ENCODE measurements at places on chromosomes 11 and 22.

DNA sequence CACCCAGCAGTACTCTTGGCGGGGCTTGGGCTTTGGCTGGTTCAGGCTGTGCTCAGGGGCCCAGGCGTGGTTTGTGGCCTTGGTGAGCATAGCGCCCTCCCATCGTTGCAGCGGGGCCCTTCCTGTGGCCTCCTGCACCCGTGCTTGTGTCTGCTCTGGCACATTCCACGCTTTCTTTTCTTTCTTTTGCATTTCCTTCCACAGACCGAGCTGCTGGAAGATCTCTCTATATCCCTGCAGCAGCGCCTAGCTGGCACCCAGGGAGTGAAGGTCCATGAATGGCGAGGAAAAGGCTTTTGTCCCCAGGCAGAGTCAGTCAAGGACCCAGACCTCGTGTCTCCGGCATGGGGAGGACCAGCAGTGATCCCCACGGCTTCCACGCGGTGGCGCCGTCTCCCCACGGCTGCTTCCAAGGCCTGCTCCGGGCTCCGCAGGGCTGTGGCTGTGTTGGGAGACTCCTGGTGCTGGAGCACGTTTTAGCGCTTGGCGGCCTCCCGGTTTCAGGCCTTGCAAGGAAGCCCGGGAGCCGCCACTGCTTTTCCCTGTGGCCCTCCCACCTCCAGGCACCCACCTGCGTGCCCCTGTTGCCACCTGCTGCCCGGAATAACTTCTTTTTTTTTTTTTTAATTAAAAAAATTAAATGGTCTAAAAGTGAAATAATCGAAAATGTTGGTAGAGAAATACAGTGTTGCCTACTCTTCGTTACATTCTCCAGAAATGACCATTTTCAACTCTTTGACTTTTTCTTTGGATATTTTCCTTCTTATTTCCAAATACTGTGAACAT, 28.5 kb downstream of the GLB1L2 start:
- peak; percentile 5 for DNase-seq

GRCh38 chr11:68390315-68390714, 70.2 kb upstream of the PPP6R3 start:
- no peak for DNase-seq

GRCh38 chr11:58254936-58255335, 13.1 kb downstream of the OR10W1 start:
- no peak for DNase-seq

GRCh38 chr11:86438685-86439084, 64.0 kb downstream of the CCDC81 start:
- no peak for DNase-seq

- peak; percentile 51 for DNase-seq
These were observed 7.3 kb downstream of the DNAL4 start for GRCh38 chr22:38786631-38787030.

GRCh38 chr11:132549001-132549400, 983.3 kb downstream of the OPCML start:
- no peak for DNase-seq

- DNase-seq, result no peak
These were observed 322.7 kb upstream of the PITPNB start for GRCh38 chr22:28241656-28242290.

DNA sequence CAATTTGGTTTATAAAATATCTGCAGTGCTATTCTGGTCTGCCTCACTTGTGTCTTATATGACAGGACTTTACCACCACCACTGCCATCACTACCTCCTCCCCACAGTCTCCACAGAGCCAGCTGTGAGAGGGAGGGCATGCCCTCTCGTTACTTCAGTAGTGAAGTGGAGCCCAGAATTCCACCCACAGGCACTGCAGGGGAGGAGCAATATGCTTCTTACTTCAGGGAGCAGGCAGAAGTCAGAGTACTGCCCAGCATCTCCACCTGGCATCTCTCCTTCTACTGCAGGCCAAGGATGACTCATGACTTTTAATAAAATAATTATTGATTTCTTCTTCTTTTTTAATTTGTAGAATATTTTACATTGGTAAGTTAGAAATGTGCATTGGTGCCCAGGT, 255.5 kb downstream of the DYNC2H1 start:
- DNase-seq, result no peak

DNA sequence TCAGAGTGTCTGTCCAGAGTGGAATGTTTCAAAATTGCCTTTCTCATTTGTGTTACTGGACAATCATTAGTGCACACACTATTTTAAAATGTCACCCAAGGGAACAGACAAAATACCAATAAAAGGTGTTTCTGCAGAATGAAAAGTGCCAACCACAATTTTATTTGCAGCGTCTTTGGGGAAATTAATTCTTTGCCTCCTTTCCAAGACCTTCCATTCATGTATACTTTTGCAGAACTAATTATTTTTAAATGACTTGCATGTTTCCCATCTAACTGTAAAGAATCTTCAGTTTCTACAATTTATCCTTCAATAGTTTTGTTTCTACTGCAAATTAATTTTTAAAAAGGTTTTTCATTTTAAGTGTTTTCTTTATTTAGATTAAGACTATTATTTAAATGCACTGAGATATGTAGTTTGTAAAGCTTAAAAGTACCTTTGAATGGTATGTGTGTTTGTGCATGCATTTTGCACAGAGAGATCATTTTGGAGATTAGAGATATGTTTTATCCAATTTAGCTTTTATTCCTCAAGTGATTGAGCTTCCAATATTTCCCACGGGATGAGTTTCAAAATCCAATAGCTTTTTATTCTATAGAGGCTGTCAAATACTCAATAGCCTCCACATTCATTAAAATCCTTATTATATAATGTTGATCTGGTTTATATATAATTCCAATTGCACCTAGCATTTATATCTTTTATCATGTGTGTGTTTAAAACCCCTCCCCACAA, 1235.7 kb downstream of the LRRC4C start:
- no peak for DNase-seq

- no peak for DNase-seq
These were observed 43.9 kb downstream of the SGSM3 start for GRCh38 chr22:40414311-40414710.

GRCh38 chr11:115377882-115378296, 126.3 kb downstream of the CADM1 start:
- no peak for DNase-seq

DNA sequence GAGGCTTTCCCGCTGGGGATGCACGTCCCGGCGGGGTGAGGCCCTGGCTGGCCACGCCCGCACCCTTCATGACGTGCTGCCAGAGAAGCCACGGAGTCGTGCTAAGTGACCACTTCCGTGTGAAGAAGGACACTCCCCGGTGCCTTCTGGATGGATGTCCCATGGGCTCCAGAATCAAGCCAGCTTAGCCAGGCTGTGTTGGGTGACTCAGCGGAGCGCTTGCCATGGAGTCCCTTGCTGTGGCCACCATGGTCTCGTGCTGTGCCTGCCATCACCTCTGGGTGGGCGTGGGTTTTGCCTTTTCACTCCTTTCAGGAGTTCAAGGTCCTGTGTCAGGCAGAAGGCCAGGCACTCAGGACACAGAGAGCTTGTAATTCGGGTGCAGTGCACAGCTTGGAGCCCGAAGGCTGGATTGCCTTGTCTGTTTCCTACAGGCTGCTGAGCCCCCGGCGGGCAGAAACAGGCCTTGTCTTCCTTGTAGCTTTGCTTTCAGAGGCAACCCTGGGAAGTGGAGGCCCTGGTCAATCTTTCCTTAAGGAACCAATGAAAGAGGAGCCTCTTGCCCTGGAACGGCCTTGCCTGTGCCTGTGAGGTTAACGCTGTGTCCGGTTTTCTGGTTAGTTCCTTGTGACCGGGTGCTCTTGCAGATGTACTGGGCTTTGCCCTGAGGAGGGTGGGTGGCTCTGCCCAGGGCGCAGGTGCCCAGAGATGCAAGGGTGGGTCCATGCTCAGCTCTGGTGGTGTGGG, 268.6 kb downstream of the TBC1D22A start:
- DNase-seq, result no peak

DNA sequence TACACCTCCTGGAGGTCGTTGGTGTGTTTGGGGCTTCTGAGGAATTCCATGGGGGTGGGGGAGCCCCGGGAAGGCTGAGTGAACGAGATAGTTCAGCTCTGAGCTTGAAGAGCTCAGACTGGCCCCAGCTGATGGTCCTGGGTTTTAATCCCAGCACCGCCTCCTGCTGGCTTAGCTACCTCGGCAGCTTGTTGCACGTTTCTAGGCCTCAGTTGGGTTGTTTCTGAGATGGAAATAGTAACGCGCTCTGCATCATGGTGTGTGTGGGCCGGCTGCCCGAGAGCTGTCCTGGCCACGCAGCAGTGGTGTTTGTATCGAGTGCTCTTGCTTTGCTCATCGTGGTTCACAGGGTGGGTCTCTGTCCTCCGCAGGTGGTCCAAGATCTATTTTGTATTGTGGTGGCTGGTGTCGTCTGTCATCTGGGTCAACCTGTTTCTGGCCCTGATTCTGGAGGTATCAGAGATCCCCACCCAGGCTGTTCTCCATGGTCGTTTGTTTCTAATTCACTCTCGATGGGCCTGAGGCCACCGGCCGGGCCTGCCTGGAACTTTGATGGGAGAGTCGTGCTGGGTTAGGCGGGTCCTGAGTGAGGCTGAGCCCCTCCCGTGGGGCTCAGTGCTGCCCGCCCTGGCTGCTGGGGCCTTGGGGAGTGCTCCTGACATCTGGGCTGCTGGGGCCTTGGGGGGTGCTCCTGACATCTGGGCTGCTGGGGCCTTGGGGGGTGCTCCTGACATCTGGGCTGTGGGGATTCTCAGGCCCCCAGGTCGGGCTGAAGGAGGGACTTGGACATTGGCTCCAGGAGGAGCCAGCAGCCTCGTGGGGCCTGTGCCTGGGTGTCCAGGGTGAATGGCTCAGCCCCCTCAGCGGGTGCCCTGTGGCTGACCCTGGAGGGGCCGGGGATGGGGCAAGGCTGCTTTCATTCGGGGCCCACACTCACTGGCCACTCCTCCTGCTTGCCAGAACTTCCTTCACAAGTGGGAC, 37.7 kb downstream of the TPCN2 start:
- no peak for DNase-seq

DNA sequence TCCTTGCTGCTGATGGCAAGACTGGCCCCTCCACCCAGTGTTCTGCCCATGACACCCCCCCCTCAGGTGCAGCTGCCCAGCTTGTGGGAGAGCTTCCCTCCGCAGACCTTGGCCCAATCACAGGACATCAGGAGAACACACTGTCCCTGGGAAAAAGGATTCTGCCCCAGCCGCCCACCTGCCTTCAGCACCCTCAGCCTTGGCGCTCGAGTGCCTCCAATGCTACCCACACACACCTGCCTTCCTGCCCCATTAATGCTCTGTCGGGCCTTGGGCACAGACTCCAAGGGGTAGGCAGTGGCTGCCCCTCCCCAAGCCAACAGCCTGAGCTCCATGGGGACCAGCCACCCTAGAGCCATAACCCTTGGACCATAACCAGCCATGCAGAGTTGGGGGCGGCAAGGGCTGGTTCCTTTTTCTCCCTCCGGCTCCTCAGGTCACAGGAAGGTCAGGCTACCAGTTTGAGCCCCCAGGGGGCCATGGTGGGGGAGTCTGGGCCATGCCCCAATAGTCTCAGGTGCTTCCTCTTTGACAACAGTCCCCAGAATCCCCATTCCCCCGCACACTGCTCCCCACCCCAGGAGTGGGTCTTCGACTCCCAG, 1.3 kb upstream of the ZNF70 start:
- DNase-seq, result no peak

DNA sequence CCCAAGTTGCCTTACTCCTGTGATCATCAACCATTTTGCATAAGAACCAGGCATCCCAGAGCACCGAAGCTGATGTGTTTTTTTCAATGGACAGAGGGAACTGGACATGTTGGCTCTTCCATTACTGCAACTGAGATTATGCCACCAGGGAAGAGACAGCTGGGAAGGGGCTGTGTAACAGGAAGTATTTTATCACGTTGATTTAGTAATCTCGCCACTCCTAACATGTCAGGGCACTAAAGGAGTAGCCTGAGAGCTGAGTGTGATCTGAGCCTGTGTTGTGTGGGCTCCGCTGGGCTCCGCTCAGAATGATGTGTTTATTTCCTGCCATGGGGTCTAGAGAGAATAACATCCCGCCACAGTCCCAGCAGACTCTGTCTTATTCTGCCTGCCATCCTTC, 165.4 kb downstream of the GRIK4 start:
- no peak for DNase-seq

- no peak for DNase-seq
These were observed 88.4 kb downstream of the UBASH3B start for GRCh38 chr11:122743949-122744348.

DNA sequence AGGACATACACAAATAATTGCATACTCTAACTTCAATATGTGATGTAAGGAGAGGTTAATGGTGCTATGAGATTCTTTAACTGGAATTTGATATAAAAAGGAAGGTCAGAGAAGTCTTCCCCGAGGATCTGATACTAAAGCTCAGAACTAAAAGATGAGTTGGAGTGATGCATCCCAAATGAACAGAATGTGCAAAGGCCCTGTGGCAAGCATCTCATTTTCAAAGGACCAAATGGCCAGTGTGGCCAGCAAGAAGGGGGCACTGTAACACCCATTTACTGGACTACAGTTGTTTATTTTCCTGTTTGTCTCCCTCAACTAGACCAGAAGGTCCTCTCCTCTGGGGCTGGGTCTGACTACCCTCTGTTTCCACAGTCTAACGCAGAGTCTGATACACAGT, 114.9 kb upstream of the ASPHD2 start:
- no peak for DNase-seq

DNA sequence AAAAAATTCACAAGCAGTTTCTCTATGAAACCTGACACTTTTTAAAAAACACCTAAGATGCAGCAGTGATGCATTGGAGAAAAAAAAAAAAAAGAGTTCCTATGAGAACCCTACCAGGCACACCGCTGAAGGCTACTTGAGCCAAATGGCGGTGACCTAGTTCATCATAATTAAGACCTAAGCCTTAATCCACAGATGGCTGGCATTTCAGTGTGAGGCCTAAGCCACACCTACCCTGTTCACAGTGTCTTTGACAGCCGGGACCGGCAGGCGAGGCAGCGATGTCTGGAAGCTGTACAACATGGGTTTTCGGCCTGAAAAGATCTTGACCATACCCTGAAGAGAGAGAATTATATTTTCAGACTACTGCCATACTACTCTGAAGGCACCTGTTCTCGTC, 38.0 kb downstream of the CPT1A start:
- peak; percentile 50 for DNase-seq

DNA sequence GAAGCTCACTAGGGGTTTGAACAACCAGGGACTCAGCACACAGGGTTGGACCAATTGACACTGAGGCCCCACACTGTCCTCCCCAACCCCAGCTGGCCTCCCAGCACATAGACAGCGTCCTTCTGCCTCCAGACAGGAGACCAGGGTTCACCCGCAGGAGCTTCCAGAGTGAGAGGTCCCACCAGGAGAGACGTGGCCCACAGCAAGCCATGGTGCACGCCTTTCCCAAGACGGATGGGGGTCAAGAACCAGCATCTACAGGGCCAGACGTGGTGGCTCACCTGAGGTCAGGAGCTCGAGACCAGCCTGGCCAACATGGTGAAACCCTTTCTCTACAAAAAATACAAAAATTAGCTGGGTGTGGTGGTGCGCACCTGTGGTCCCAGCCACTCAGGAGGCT, 12.1 kb upstream of the SIGIRR start:
- DNase-seq, result no peak

GRCh38 chr11:69355959-69356702, 62.2 kb downstream of the MYEOV start:
- no peak for DNase-seq

- DNase-seq, result no peak
These were observed 11.7 kb downstream of the PHRF1 start for GRCh38 chr11:587978-588380.
